ENCODE measurements at places on chromosomes 1 and 21. TPM values are rescaled to one million over a fixed set of nuclear protein-coding genes. Genes with fewer than 3 reads are reported as not detected.

GRCh38 chr1:156838972-156839371 lies 19.9 kb downstream of the INSRR start:
- no peak for DNase-seq

GRCh38 chr1:110667776-110668175 lies 7.0 kb downstream of the KCNA3 start:
- no peak for DNase-seq

DNA sequence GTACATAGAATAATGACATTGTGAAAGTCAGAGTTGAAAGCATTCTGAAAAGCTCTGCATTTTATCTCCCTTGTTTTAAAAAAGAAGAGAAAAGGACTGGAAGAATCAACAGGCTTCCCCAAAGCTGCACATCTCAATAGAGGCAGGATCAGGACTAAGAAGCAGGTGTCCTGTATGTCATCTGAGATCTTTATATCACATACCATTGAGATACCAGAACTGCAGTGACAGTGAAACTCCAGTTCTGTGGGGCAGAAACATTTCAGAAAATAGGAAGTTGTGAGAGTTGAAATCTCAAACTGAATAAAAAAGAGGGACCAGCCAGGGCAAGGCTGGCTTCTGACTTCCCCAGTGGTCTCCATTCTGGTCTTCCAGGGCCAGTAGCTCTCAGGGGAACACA lies 33.0 kb upstream of the SH2D1B start:
- no peak for DNase-seq

DNA sequence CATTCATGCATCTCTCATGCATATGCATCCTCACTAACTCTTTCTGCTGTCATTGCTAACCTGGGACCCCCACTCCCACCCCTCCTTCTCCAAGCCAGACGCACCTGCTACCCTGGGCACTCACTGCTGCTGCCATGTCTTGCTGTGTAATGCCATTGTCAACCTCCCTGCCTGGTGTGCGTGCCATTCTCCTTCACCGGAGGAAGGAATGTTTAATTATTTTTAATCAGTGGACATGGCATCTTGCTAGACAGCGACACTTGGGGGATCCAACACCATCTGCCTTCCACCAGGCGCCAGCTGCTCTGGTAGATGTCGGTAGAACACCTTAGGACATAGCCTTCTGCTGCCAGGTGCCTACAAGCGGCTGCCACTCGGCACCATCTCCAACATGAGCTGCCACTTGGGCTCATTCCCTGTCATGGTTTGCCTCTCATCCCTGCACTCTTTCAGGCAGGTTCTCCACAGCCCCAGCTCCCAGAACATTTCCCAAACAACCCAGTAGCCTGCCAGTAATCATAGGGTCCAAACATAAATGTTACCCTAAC lies 306.9 kb downstream of the TTLL7 start:
- DNase-seq: no peak

- peak; percentile 41 for DNase-seq
Observed at GRCh38 chr1:60988891-60989290, 93.5 kb upstream of the NFIA start.

DNA sequence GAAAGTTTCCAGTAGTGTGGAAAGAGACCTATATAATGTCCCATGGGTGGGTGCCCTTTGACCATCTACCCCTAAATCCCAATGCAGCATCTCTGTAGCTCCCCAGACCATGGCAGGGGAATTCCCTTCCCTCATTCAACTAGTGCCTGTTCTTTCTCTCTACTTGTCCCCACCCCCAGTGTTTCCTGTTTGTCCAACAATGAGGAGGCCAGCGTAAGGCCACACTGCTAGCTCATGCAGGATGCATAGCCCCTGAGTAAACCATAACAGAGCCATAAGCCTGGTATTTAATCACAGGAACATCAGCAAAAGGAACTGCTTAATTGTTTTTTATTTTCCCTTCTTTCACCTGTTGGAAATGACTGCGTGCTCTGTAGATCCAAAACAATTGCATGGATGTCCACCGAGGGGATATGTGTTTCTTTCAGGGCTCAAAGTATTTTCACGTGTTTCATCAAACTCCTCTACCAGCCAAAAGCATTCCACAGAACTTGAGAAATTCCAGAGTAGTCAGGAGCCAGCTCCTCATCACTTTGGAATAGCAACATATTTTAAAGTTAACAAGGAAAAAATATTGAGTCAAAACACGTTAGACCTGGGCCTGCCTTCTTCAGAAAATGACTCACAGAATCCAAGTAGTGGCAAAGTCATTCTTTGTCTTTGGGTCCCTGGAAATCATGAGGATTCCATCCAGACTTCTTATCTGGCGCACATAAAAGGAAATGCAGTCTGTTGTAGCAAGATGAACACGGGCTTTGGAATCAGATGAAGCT lies 162.5 kb upstream of the SGIP1 start:
- DNase-seq: no peak

DNA sequence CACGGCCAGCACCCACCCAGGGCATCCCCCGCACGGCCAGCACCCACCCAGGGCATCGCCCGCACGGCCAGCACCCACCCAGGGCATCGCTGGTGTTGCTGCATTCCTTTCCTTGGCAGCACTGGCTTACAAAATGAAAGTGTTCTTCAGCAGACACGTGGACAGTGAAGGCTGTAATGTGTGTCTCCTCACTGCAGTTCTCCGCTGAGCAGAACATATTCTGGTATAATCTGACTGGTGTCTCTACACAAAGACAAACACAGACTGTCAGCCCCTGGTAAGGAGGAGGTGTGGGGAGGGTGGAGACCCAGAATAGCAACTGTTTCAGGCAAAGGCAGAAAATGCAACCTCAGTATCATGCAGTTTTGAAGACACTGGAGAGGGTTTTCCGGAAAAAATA lies 7.3 kb downstream of the LYPD8 start:
- DNase-seq: no peak

GRCh38 chr1:24390924-24391782 lies 22.4 kb downstream of the STPG1 start:
- DNase-seq: peak; percentile 78

GRCh38 chr1:7284839-7285435 lies 486.2 kb upstream of the VAMP3 start:
- no peak for DNase-seq

GRCh38 chr1:193479187-193479586 lies 292.8 kb upstream of the B3GALT2 start:
- DNase-seq: no peak

DNA sequence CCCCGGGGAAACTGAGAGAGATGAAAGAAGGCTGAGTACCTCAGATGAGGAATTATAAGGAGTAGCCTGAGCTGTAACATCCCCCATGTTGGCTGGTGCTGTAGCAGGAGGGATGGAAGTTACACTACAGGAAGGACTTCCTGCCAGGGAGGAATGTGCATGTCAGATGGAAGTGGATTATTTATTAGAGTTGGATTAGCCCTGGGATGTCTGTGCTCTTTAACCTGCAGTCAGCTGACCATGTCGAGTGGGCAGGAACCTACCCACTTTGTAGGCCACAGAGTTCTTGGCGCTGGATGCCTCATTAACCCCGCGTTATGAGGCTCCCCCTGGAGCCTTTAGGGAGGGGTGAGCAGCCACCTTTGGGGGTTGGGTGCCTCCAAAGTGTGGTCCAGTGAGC lies 757 bp upstream of the SEMA4A start:
- DNase-seq: no peak

DNA sequence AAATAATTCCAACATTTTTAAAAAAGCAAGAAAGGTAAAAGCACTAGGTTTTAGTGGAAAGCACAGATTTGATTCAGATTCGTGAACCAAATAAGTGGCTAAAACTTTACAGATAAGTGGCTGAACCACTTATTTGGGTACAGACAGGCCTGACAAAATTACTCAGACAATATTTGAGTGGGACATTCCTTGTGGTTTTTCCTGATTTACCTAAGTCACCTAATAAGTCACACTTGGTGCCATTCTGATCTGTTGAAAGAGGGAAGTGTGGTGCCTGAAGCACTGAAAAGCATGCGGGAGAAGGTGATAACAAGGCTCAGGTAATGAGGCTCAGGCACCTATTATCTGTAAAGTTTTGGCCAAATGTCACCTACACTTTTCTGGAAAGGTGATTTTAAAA lies 81.6 kb upstream of the CD55 start:
- DNase-seq: no peak

GRCh38 chr1:193504920-193505319 lies 318.5 kb upstream of the B3GALT2 start:
- no peak for DNase-seq

- no peak for DNase-seq
Observed at GRCh38 chr1:240414237-240414636, 197.7 kb downstream of the GREM2 start.

- DNase-seq: no peak
Observed at GRCh38 chr1:82466416-82466815, 665.7 kb downstream of the ADGRL2 start.

DNA sequence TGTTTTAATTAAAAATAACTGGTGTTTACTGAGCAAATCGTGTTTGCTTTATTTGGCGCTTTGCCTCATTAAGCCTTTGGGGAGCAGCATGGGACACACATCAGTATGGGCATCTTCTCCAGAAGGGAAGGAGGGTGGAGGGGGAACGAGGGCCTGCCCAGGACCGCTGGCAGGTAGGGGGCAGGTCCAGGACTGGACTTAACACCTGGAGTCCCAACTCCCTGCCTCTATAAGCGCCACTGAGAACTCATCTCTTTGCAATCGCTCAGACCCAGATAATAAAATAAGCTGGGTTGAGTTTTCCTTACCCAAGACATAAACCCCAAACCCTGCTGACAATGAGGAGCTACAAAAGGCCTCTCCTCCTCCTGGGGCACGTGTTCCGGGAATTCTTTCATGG lies 15.1 kb downstream of the ABCG1 start:
- no peak for DNase-seq

DNA sequence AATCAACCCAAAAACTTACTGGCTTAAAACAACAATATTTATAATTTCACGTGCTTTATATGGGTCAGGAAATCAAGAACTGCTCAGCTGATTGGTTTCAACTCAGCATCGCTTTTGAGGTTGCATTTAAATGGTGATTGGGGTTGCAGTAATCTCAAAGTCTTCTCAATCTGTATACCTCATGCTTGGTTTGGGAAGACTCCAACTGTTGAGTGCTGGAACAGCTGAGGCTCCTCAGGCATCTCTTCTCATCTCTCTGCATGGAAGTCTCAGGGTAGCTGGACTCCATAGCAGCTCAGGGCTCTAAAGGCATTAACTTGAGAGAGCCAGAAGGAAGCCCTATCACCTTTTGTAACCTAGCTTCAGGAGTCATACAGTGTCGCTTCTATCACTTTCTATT lies 35.1 kb downstream of the AK5 start:
- DNase-seq: no peak

GRCh38 chr1:29912425-29912824 lies 676.1 kb downstream of the PTPRU start:
- DNase-seq: no peak

- no peak for DNase-seq
Observed at GRCh38 chr21:41900401-41900800, 21.3 kb upstream of the PRDM15 start.

DNA sequence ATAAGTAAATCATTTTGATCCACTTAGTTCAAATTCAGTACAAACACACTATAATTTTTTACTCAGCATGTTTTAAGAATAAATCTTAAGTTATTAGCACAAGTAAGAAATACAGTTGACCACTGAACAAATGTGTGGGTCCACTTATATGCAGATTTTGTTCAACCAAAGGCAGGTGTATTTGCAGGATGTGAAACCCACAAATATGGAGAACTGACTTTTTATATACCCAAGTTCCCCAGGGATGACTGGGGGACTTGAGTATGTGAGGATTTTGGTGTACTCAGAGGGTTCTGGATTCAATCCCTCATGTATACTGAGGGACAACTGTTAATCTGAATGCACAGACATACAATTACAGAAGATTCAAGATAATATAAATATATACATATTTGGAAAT lies 25.7 kb upstream of the ERICH3 start:
- DNase-seq: no peak

DNA sequence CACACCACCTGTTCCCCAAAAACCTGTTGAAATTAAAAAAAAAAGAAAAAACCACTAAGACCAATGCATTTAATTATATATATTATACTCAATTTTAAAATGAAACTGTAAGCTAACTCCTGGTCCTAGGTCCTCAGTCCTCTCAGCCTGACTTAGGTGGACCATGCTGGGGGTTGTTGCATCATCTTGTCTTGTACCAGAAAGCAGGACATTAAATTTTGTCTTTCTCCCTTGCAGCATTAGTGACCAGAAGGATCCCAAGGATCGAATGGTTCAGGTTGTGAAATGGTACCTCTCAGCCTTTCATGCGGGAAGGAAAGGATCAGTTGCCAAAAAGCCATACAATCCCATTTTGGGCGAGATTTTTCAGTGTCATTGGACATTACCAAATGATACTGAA lies 97.6 kb downstream of the NRDC start:
- DNase-seq: no peak

DNA sequence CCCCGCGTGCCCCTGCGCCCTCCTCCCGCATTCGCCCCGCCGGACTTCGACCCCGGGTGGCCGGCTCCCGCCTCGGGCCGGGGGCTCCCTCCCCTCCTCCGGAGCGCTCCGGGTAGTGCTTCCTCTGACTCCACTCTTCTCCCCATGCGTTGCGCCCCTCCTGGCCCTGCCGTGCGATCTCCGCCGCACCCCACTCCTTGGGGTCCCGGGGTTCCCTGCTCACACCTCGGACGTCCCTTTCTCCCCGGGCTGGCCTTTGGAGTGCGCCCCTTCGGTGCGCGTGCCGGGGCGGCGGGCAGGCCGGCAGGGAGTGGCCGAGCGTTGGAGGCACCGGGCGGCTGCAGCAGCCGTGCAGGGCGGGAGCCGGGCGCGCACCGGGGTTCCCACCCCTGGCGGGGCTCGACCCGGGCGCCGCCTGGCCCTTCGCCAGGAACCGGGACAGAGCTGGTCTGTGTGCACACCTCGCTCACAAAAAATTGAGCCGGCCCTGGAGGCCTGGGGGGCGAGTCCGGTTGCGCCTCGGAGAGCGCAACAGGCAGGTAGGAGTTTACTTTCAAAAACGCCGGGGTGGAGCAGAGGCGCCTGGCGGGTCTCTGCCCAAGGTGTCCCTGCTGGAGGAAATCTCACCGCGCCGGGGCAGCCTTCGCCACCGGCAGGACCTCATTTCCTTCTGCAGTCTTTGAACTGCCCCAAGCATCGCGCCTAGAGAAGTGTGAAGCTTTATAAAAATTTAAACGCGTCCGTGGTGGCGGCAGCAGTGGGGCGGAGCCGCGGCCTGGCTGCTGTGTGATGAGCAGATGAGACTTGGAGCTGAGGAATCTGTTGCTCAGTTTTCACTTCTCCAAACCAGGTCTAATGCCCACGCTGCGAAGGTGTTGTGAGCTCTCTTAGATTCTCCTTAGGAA lies 650 bp downstream of the VANGL1 start:
- peak; percentile 43 for DNase-seq

IRF6 gene
- total RNA-seq: 43.3 TPM

CLDN17 gene
- total RNA-seq: not detected

ADGRL4 gene
- 19.3 TPM for total RNA-seq

SHE gene
- 9.2 TPM for total RNA-seq

KRTAP11-1 gene
- total RNA-seq: not detected

RBBP4 gene
- total RNA-seq: 96.6 TPM

CYP4Z1 gene
- 0.71 TPM for total RNA-seq

NGF gene
- total RNA-seq: 5.3 TPM

EXO1 gene
- total RNA-seq: 0.44 TPM
